Adrenal gland (tissue), 19 donors: ENCODE measurements at places on chromosomes 16 and 17. TPM values are rescaled to one million over a fixed set of nuclear protein-coding genes. Genes with fewer than 3 reads are reported as not detected.

DNA sequence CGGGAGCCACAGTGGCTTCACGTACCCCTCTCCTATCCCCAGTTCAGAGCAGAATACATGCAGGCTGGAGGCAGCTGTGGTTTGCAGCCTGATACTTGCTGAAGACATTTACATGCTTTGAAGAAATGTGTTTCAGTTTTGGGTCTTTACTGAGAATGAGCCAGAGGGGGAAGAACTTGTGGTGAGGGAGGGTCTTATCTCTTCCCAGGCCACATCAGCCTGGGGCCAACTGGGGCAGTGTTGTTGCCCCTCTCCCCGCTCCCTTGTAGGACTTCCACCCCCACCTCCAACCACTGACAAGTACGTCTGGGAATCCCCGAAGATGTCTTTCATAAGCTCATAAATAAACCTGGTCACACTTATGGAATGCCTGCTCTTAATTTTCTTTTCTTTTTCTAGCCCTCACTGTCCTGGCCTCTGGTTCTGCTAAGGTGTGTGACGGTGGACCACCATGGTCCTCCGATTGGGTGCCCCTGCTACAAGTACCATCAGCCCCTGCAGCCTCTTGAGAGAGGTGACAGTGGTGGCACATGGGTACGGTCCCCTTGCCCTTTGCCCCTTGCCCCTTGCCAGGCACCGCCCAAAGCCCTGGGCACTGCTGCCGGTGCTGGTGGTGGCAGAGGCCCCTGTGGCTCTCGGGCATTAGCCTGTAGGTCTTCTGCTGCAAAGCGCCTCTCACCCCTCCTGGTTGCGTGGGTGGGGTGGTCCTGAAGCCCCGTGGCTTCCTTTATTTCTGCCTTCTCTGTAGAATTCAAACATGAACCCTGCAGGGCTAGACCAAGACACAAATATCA lies 144.8 kb upstream of the RPH3AL start:
- DNase-seq = no peak
- no peak overlapping the region for H3K4me3 ChIP-seq
- no peaks in the 10 kb centered on the region for H3K27me3 ChIP-seq
- no peaks in the 10 kb centered on the region for H3K4me1 ChIP-seq

GRCh38 chr16:82972331-82972919 lies 345.7 kb downstream of the CDH13 start:
- no peak overlapping the region for H3K4me3 ChIP-seq
- no peaks in the 10 kb centered on the region for H3K27me3 ChIP-seq
- no peaks in the 10 kb centered on the region for H3K4me1 ChIP-seq
- H3K27ac ChIP-seq = no peak overlapping the region
- no peaks in the 10 kb centered on the region for H3K36me3 ChIP-seq
- DNase-seq = no peak

Gene ZNF629
- 27.0 TPM for total RNA-seq

Gene KRT20
- not detected for total RNA-seq

Gene CIITA
- total RNA-seq = 27.1 TPM

GRCh38 chr17:20968913-20969616 lies 73.7 kb downstream of the USP22 start:
- H3K4me3 ChIP-seq = no peak overlapping the region
- no peak overlapping the region for H3K27ac ChIP-seq
- DNase-seq = no peak
- no peaks in the 10 kb centered on the region for H3K36me3 ChIP-seq

DNA sequence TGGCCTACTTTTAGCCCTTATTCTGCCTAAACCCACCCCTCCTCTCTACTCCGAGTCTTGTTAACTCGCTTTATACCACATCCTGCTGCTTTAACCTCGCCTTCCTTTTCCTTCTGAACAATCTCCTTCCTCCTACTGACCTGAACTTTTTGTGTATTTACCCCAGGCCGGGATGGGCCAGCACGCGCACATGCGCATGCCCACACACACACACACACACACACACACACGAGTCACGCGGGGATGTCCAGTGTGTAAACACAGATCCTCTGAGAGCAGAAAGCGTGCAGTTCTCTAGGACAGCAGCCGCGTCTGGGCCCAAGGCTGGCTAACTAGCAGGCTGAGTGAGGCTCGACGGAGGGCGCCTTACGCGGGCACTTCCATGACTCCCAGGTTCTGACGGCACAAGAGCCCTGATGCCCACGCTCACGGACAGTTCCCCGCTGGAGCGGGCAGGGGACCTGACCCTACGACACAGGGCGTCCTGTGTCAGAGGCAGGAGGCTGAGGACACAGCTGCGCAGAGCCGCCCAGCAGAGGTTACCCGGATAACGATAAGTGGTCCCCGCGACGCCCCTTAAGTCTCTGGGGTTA lies 610 bp downstream of the PIK3R5 start:
- no peak overlapping the region for H3K4me3 ChIP-seq
- H3K4me1 ChIP-seq = no peaks in the 10 kb centered on the region
- H3K27ac ChIP-seq = peak overlapping the region; percentile 87
- peaks cover 15% of the 10 kb centered on the region for H3K27me3 ChIP-seq
- no peaks in the 10 kb centered on the region for H3K36me3 ChIP-seq

DNA sequence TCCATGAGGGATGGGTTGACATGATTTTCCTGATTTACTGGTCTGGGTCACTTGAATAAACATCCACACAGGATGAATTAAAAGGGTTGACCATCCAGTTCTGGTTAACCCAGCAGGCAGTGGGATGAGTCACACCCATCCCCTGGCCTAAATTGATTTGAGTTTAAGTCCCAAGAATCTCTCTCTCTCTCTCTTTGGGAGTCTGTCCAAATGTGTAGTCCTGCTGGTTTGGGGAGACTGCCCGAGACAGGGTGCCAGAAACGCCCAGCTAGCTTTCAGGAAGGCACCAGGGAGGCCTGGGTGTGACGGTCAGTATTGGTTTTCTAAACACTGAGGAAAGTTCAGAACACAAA lies 38.8 kb downstream of the SCPEP1 start:
- no peaks in the 10 kb centered on the region for H3K36me3 ChIP-seq
- no peak for DNase-seq
- H3K4me1 ChIP-seq = no peaks in the 10 kb centered on the region
- H3K4me3 ChIP-seq = no peak overlapping the region
- H3K27me3 ChIP-seq = no peaks in the 10 kb centered on the region

Gene CEP295NL
- total RNA-seq = 2.7 TPM

- no peaks in the 10 kb centered on the region for H3K36me3 ChIP-seq
- H3K27ac ChIP-seq = no peak overlapping the region
- DNase-seq = no peak
- H3K4me3 ChIP-seq = no peak overlapping the region
Measured at GRCh38 chr17:22441776-22442175, 749.5 kb downstream of the KCNJ18 start.

Gene AOC2
- 1.5 TPM for total RNA-seq

GRCh38 chr17:7588553-7589203 lies 1.2 kb downstream of the SOX15 start:
- H3K27me3 ChIP-seq = no peaks in the 10 kb centered on the region
- H3K27ac ChIP-seq = peak overlapping the region; percentile 42
- H3K36me3 ChIP-seq = peaks cover 52% of the 10 kb centered on the region
- DNase-seq = no peak

- H3K36me3 ChIP-seq = no peaks in the 10 kb centered on the region
- DNase-seq = no peak
- no peak overlapping the region for H3K4me3 ChIP-seq
Measured at GRCh38 chr17:81428516-81428915, 33.3 kb downstream of the BAHCC1 start.

- no peaks in the 10 kb centered on the region for H3K36me3 ChIP-seq
- no peak overlapping the region for H3K4me3 ChIP-seq
- no peak for DNase-seq
- peaks cover 35% of the 10 kb centered on the region for H3K4me1 ChIP-seq
- no peaks in the 10 kb centered on the region for H3K27me3 ChIP-seq
- H3K27ac ChIP-seq = peak overlapping the region; percentile 65
Measured at GRCh38 chr17:17926840-17927449, 45.3 kb downstream of the TOM1L2 start.

DNA sequence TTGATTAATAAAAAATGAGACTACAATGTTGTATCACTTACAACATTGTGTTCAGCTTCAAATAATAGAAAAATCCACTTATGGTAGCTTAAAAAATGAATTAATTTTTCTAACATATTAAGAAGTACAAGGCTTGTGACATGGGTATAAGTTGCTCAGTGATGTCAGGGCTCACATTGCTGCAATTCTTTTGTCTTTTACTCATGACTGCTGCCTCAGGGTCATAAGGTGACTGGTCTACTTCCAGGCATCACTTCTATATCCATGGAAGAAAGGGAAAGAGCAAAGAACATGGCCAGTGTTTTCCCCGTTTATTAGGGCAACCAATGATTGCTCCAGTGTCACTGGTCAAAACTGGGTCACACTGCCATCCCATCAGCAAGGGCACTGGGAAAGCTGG lies 295.3 kb downstream of the MAP2K4 start:
- no peaks in the 10 kb centered on the region for H3K36me3 ChIP-seq
- no peak overlapping the region for H3K27ac ChIP-seq
- H3K27me3 ChIP-seq = no peaks in the 10 kb centered on the region
- H3K4me1 ChIP-seq = no peaks in the 10 kb centered on the region

GRCh38 chr17:57662644-57663308 lies 82.3 kb downstream of the CCDC182 start:
- peak overlapping the region; percentile 96 for H3K27ac ChIP-seq
- no peaks in the 10 kb centered on the region for H3K36me3 ChIP-seq
- no peaks in the 10 kb centered on the region for H3K27me3 ChIP-seq
- peaks cover 47% of the 10 kb centered on the region for H3K4me1 ChIP-seq

GRCh38 chr17:51807460-51807859 lies 351.1 kb downstream of the CA10 start:
- H3K4me3 ChIP-seq = no peak overlapping the region
- no peak overlapping the region for H3K27ac ChIP-seq
- H3K4me1 ChIP-seq = no peaks in the 10 kb centered on the region
- H3K36me3 ChIP-seq = no peaks in the 10 kb centered on the region

DNA sequence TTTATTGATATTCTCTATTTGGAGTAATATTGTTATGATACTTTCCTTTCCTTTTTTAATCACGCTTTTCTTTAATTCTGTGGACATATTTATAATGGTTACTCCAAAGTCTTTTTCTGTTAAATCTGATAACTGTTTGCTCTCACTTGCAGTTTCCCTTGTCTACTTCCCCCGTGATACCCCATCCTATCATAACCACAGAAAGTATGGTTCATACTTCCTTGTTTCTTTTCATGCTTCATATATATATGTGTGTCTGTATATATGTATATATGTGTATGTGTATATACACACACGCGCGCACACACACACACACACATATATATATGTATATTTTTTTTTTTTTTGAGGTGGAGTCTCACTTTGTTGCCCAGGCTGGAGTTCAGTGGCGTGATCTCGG lies 23.5 kb downstream of the SPECC1 start:
- H3K4me3 ChIP-seq = no peak overlapping the region
- DNase-seq = no peak
- no peak overlapping the region for H3K27ac ChIP-seq
- no peaks in the 10 kb centered on the region for H3K27me3 ChIP-seq
- no peaks in the 10 kb centered on the region for H3K36me3 ChIP-seq

DNA sequence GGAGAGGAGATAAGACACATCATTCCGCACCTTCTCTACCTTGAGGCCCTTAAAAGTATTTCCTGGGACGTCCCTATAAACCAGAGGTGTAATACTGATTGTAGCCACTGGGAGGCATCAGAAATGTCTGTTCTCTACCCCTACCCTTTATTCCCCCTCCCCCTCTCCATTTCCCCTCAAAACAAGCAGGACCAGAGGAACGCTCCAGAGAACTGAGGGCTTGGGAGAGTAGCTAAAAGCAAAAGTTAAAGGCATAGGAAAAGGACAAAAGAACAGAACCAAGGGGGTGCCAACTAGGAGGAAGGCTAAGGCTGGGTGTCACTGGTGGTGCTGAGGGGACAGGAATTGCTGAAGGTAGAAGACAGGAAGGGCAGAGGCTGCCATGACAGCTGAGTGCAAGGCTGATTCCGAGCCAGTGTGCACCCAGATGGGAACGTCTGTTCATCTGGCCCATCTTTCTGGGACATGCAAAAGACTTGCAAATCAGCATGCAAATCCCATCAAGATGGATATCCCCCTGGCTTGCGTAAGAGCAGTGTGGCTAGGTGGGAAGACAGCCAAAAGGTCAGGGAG lies 6.7 kb downstream of the CAMTA2 start:
- no peaks in the 10 kb centered on the region for H3K36me3 ChIP-seq
- H3K27me3 ChIP-seq = no peaks in the 10 kb centered on the region
- no peak overlapping the region for H3K27ac ChIP-seq
- DNase-seq = no peak

GRCh38 chr17:40091691-40092397 lies 8.5 kb downstream of the NR1D1 start:
- no peaks in the 10 kb centered on the region for H3K27me3 ChIP-seq
- H3K4me3 ChIP-seq = no peak overlapping the region
- no peak overlapping the region for H3K27ac ChIP-seq
- DNase-seq = peak; percentile 51
- peaks cover 49% of the 10 kb centered on the region for H3K4me1 ChIP-seq
- no peaks in the 10 kb centered on the region for H3K36me3 ChIP-seq

DNA sequence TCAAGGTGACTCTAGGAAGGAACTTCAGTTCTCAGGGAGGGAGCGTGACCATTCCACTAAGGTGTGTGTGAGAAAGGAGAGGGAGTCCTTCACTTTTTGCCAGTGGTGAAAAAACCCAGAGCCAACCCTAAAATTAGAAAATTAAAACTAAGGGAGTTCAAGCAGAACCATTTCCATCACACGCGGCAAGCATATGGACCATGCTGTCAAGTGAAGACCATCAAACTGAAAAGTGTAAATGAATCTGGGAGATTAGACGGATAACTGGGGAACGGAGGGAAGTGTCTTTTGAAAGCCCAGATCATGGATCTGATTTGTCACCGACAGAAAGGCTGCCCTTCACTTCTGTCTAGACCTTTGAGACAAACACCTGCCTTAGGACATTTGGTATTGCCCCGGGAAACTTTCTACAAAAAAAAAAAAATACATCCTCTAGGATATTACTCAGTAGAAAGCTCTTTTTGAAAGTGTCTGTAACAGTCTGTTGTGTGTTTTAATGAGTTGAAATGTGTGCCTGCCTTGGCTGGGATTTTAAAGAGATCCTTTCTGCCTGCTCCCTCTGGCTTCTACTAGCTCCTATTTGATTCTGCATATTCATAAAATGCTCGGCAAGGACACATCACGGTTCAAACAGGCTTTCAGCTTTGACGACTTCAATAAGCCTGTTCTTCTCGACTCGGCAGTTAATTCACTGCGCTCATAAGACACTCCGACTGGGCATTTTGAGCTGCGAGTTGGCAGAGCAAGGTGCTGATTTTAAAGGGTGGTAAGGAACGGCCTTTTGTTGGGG lies 81.4 kb upstream of the ERCC4 start:
- H3K36me3 ChIP-seq = no peaks in the 10 kb centered on the region
- H3K27me3 ChIP-seq = no peaks in the 10 kb centered on the region
- H3K27ac ChIP-seq = no peak overlapping the region

- no peaks in the 10 kb centered on the region for H3K36me3 ChIP-seq
- H3K27me3 ChIP-seq = no peaks in the 10 kb centered on the region
- no peaks in the 10 kb centered on the region for H3K4me1 ChIP-seq
- H3K27ac ChIP-seq = no peak overlapping the region
- H3K4me3 ChIP-seq = no peak overlapping the region
Measured at GRCh38 chr17:5854871-5855554, 215.2 kb upstream of the WSCD1 start.

DNA sequence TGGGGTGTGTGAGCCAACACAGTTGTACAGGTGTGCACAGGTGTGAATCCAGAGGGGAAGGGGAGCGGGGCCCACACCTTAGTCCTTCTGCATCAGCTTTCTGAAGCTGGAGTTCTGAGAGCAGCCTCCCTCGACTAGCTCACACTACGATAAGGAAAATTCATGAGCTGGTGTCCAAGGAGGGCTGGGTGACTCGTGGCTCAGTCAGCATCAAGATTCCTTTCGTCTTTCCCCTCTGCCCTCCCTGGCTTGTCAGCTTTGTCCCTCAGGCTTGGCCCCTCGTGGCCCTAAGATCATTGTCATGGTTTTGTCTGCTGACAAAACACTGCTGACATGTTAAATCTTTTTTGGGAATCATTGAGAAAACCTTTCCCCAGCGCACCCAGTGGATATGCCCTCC lies 47.5 kb downstream of the OR1D5 start:
- no peak for DNase-seq
- no peaks in the 10 kb centered on the region for H3K36me3 ChIP-seq
- H3K4me3 ChIP-seq = no peak overlapping the region
- H3K4me1 ChIP-seq = no peaks in the 10 kb centered on the region

Gene GINS2
- total RNA-seq = 7.5 TPM
